Stimulated activated naive CD4-positive, alpha-beta T cell (primary cell): ENCODE measurements at places on chromosomes 1 and 21.

DNA sequence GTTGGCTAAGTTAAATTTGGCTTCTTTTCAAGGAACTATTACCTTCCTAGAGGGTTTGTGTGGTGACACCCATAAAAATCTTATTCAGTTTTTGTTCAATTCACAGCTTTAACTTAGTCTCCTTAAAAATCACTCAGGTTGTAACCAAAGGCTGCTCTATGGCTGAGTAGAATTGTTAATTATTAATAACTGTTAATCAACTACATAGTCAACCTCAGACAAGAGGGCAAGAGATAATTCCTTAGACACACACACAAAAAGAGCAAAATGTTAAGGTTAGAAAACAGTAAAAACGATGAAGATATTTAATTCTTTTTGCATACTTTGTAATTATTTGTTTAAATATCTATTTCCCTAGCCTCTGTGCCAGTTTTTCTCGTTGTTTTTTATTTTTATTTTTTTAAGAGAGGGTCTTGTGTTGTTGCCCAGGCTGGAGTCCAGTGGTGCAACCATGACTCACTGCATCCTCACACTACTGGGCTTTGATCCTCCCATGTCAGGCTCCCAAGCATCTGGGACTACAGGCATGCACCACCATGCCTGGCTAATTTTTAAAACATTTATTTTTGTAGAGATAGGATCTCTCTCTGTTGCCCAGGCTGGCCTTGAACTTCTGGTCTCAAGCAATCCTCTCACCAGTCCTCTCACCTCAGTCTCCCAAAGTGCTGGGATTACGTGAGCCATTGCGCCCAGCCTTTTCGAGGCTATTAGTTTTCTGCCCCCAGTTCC is 215.2 kb downstream of the DISC1 start:
- DNase-seq = no peak

DNA sequence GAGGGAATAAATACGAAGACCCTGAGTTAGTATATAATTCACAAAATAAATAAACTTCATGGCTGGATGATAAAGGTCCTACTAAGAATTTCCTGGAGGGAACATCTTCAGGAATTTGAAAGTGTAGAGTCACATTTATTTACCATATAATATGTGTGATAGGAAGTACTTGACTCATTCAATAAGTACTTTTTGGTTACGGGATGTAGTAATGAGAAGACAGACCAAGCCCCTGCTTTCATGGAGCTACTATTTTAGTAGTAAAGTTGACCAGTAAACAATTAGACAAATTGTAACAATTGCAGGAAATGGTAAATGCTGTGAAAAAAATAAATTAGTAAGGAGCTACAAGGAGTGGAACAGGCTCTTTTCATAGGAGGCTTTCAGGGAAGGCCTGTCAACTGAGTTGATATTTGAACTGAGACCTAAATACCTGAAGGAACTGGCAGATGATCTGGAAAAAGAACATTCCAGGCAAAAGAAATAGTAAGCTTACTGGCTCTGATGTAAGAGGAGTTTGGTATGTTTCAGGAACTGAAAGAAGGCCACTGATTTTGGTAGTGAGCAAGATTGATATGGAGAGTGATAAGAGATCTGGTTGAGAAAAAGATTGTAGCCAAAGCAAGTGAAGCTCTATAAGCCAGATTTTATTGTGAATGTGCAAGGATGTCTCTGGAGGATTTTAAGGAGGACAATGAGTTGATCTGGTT is 36.2 kb downstream of the CAMSAP2 start:
- no peak for DNase-seq

DNA sequence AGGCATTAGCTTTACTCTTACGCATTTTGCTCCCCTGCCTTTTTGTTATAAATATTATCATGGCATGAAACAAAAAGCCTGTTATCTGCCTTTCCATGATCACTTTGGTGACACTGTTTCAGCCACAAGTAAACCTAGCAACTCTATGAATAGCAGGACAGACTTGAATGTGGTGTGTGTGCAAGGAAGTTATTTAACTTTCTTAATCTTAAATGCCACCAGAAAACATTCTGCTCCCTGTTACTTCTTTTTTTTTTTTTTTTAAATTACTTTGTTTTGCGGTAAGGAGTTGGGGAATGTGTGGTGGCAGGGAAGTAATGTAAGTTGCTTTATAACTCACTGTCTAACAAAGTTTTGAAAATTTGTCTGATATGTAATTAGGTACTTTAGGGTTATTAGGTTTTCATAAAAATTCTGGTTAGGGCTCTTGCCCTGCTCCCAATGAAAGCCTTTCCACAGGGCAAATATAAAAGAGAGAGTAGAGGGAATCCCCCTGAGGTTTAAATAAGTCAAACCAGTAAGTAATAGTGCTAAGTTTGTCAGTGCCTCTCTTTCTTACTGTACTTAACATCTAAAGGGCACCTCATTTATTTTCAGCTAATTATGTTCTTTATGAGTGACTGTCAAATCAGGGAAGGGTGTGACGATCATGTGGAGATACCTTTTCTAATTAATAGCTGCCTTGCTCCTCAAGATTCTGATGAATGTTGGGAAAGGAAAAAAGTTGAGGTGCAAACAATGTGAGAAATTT is 39.5 kb downstream of the RASAL2 start:
- no peak for DNase-seq

DNA sequence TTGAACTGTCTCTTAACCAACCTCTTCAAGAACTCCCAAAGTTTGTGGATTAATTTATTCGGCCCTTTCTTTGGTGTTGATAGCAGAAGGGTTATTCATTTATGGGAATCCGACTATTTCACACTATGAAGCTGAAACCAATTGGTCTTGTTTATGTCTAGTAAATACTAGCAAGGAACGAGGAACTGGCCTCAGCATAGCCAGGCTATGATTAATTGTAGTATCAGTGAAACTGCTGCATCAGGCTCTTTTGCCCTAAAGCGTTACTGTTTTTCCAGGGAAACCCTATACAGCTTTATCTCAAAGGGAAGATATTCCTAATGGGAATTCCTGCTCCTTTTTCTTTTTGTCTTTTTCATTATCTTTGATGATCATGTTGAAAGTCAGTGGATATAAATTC is 35.1 kb downstream of the CLEC20A start:
- DNase-seq = no peak

DNA sequence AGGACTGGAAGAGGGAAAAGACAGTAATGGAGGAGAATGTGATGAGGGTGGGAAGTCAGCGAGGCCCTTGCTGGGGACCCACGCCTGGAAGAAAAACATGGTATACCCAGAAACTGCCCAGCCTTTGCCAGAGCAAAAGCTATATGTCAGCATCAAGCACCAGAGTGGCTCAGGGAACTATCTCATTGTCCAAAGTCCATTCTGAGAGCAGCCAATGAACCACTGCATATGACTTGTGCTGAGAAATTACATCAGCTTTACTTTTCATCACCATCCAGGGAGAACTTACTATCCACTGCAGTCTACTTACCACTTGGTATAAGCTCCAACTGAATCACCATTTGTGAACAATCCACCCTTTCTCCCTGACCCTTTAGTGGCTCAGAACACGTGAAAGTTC is 148.1 kb downstream of the TTLL7 start:
- no peak for DNase-seq

GRCh38 chr21:41521489-41522027 is 13.6 kb upstream of the TMPRSS2 start:
- DNase-seq = no peak

DNA sequence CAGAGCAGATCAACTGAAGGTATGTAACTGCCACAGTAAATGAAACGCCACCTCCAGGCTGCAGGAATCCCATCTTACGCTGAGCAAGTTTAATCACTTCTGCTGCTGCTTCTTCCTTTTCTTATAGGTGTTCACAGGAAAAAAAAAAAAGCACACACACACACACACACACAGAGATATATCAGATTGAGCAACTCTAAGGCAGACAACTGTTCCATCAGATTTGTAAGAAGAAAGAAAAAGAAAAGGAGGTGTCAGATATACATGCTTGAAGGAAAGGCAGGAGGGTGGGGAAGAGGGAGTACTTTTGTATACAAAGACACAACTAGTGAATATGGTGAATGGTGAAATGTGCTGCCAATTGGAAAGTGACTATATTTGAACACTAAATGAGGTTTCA is 28.6 kb downstream of the DSTYK start:
- no peak for DNase-seq

DNA sequence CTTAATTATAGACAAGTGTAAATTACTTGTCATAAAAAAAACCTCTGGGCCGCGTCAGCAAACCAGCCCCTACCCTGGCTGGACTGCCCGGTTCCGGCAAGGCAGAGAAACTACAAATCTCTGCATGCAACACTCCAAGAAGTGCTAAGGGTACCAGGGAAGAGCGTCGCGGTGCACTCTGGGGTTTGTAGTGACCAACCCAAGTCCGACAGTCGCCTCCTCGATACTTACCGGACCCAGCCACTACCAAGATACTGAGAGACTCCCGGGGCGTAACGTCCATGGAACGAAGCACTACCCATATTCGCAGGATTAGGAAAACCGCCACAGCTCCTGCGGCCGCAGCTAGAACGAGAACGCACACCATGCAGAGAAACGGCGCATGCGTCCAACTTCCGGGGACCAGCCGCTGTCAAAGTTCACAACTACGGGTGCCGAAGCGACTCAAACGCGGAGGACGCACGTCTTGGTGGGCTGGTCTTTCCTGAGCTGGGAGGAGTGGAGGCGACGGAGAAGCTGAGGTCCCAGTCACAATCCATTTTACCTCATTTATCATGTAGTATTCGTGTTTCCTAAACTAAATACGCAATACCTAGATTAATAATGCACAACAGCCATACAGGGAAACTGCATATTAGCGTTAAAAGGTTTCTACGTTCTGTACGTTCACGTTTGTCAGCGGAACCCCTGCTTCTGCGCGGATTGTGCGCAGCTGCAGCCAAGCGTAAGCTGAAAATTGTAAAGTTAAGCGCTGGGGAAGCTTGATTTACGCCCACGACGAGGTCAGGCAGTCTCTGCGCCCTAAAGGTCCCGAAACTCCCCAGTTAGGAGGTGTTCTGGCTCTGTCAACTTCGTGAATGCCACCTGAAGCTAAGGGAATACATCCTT is at the start of gene ALG14:
Gene ALG14 (minus strand): TSS at position 420 of the 888 bp plus-strand sequence. CDS start 53 bp downstream, at position 367.
- DNase-seq = peak; percentile 92

DNA sequence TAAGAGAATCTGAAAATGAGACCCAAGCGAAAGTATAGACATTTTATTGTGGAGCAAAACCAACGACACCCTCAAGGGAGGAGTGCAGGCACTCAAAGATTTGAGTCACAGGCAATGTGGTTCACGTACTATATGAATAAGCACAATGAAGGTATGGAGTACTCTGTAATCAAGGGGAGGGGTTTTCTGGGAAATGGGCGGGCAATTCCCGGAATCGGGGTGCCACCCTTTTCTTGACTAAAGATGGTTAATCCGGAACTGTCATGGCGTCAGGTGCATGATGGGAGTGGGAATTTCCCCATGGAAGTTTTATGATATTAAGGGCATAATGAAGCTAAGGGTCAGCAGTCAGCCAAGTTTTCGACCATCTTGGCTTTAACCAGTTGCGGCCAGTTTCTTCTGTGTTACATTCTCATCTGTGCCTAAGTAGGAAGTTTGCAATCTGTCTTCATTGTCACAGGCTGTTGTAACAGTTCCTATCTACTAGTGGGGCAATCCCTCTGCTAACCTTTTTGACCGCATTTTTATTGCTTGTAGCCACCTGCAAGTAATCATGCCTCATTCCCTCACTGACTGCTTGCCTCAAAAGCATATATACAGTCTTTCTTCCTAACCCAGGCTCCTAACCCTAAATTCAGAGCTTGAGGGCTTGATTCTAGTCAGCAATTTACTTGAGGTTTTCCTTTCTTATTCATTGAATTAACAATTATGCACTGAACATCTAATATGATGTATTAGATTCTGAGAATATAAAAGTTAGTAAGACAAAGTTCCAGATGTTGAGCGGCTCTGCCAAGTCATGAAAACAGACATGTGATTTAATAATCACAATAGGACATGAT is 775 bp upstream of the AIM2 start:
- no peak for DNase-seq

DNA sequence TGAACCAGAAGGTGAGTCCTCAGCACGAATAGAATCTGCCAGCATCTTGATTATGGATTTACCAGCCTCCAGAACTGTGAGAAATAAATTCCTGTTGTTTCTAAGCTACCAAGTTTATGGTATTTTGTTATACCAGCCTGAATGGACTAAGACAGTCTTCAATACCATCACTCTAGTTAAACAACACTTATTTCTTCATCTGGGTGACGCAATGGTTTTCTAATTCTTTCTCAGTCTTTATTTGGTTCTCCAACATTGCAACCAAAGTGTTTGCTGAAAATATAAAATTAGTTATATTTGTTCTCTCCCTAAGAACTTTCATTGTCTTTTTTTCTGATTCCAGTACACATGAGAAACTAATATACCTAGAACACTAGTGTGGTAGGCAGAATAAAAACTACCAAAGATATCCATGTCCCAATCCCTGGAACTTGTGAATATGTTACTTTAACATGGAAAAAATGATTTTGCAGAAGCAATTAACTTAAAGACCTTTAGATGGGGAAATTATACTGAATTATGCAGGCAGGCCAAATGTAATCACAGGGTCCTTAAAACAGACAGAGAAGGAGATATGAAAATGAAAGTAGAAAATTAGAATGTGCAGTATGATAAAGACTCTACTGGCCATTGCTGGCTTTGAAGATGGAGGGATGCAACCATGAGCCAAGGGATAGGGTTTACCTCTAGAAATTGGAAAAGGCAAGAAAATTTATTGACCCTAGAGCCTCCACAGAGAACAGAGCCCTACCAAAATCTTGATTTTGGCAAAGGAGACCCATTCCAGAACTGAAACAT is 1115.1 kb downstream of the PLA2G4A start:
- DNase-seq = no peak

DNA sequence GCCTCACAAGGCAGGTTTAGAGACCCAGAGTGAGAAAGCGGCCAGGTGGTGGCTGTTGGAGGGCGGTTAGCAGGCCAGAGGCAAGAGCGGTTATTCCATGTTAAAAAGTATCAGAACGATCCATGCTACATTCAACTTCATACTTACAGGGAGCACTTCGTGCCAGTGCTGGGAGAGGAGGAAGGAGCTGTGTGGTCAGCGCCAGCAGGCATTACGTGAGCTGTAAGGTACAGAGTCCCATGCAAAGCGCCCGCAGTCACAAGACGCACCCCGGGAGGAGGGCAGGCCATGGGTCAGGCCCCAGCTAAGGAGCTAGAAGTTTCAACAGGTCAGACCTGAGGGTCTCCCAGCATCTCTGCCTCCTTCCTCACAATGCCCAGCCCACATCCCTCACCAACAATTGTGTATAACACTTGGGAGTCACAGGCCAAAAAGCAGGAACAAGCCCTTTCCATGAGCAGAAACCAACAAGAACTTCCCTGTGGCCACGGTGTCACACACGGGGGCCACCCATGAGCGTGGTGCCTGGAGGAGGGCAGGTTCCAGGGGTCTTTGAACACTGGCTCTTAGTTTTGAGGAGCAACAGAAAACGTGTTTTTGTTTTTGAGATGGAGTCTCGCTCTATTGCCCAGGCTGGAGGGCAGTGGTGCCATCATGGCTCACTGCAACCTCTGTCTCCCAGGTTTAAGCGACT is 21.8 kb upstream of the GPR153 start:
- no peak for DNase-seq

- peak; percentile 19 for DNase-seq
These were observed 588 bp downstream of the NEXN start for GRCh38 chr1:77888781-77889642.
